ENCODE measurements at places on chromosomes 7 and 10. TPM values are rescaled to one million over a fixed set of nuclear protein-coding genes. Genes with fewer than 3 reads are reported as not detected.
A peak's percentile ranks its signal among the peaks of the same experiment; 100 is the strongest.

Gene PLA2G12B
- total RNA-seq: not detected

GRCh38 chr10:62738916-62739315 is 65.6 kb upstream of the ADO start:
- no peak for DNase-seq

GRCh38 chr7:98297626-98298286 is 16.3 kb downstream of the BRI3 start:
- DNase-seq: no peak

DNA sequence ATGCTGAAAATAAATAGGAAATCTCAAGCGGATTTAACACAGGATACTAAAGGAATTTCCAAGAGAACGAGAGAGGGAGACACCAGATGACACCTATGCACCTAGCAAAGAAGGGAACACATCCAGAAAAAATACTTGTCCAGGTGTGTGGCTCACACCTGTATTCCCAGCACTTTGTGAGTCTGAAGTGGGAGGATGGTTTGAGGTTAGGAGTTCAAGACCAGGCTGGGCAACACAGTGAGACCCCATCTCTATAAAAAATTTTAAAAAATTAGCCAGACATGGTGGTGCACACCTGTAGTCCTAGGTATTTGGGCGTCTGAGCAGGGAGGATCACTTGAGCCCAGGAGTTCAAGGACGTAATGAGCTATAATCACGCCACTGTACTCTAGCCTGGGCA is 11.2 kb upstream of the CAPZA2 start:
- no peak for DNase-seq

GRCh38 chr10:124065382-124066125 is 27.8 kb downstream of the CHST15 start:
- DNase-seq: no peak

- DNase-seq: no peak
Observed at GRCh38 chr7:151010307-151011096, 13.8 kb downstream of the ATG9B start.

Gene TMEM178B
- 49.8 TPM for total RNA-seq

Gene ACBD7
- total RNA-seq: 1.5 TPM

DNA sequence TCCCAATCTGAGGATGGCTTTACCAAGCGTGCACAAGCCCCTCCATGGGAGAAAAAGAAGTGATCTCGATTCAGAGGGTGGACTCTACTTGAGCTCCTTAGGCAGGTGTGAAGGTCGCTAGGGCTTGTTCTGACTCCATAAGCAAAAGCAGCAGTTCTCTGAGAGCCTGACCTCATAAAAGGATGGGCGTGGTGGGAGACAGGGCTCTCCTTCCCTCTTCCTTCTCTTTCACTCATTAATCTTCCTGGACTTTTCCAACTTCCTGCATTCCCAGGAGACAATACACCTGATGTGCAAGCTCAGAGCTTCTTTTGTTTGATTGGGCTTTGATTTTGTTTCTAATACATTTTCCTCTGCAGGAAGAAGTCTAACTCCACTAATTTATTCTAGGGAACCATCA is 22.3 kb upstream of the TMEM72 start:
- DNase-seq: no peak

- DNase-seq: no peak
Observed at GRCh38 chr10:60828489-60828852, 50.2 kb downstream of the CDK1 start.

Gene TAS2R4
- total RNA-seq: 1.0 TPM

Gene ANKRD2
- total RNA-seq: not detected

GRCh38 chr10:74651565-74651964 is 174.8 kb upstream of the KAT6B start:
- no peak for DNase-seq

- DNase-seq: no peak
Observed at GRCh38 chr7:20777377-20778062, 9.2 kb downstream of the SP8 start.

Gene FFAR4
- total RNA-seq: not detected

DNA sequence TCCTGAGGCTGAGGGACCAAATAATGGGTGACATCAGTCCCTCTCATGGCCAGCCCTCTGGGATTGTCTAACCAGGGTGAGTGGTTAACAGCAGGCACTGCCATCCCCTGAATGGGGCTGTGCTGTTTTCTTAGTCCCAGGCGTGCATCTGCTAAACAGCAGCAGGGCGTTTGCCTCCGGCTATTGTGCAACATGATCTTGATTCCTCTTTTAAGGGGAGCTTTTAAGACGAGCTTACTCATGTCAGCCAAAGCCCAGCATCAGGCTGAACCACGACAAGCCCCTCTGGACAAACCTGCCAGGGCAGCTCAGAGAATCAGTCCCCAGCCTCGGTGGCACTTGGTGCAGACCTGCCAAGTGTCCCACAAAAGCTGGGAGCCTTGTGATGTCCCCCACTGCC is 16.2 kb upstream of the IGFBP3 start:
- no peak for DNase-seq

DNA sequence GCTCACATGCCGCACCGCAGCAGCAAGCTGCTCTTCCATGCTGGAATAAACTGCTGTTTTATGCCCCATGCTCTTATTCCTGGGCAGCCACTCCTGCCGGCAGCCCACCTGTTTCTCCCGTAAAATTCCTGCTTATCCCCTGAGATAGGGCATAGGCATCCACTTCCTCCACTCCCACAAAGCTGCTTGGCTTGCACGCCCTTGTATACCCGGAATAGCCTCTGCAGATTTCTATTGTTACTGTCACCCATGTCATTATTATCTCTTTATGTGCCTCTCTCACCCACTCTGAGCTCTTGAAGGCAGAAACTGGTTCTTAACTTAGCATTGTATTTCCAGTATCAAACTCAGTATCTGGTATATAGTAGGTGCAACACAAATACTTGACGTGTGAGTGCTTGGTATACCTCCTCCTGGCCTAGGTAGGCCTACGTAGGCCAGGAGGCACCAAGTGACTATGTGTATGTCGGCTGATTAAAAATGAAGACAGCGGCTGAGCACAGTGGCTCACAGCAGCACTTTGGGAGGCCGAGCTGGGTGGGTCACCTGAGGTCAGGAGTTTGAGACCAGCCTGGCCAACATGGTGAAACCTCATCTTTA is 193.4 kb downstream of the CCDC3 start:
- DNase-seq: no peak

Gene GDF2
- not detected for total RNA-seq

- peak; percentile 39 for DNase-seq
Observed at GRCh38 chr10:21172930-21173801, 276.1 kb upstream of the NEBL start.

GRCh38 chr7:1802899-1803298 is 132.8 kb downstream of the ELFN1 start:
- no peak for DNase-seq

- no peak for DNase-seq
Observed at GRCh38 chr7:25706764-25707163, 445.2 kb upstream of the NFE2L3 start.

Gene KCNIP2
- total RNA-seq: 30.0 TPM

Gene GPR37
- 6.3 TPM for total RNA-seq

DNA sequence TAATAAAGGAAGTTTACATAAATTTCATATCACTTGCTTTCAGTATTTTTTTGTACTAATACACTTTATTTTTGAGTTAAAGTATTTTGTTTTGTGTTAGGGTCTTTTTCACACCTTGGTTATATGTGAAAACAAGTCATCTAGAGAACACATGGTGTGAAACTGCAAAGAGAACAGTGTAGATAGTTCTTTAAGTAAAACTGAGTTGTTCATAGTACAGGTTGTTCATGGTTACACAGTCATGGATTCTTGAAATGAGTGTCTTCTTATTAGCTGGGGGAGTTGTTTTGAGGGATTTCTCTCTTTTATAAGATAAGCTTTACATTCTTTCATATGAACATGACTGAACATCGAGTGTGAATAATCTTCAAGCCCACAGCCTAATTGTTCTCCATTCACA is 244.2 kb downstream of the THSD7A start:
- DNase-seq: no peak

Gene ASB10
- total RNA-seq: not detected

GRCh38 chr10:127945341-127945758 is 38.4 kb downstream of the PTPRE start:
- no peak for DNase-seq

- no peak for DNase-seq
Observed at GRCh38 chr10:33695536-33695935, 361.1 kb upstream of the NRP1 start.

Gene SYNPO2L
- total RNA-seq: 0.42 TPM

DNA sequence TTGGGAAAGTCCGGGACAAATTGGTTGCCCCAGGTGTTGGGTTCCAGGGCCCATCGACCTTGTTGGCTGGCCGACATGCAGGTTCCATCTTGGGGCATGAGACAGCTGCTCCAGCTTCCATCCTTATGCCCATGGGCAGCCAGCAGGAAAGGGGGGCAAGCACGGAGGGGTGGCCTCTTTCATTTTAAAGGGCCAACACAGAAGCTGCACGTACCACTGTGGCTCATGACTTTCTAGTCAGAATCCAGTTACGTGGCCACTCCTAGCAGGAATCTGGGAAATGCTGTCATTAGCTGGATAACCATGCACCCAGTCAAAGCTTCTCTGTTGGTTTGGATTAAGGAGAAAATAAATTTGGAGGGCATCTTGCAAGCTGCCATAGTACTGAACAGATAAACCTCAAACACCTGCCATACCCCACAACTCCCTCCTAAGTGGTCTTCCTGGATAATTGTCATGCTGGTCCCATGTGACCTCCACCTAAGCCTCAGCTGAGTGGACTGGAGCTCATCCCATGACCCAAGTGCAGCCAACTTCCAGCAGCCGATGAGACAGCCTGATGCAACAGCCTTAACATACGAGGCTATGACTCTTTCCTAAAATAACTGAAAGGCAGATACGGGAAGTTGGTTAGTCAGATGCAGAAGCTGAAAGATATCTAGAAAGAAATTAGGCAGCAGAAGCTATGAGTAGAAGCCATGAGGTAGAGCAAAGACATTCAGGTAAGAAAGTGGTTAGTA is 21.4 kb upstream of the GSDME start:
- DNase-seq: no peak

DNA sequence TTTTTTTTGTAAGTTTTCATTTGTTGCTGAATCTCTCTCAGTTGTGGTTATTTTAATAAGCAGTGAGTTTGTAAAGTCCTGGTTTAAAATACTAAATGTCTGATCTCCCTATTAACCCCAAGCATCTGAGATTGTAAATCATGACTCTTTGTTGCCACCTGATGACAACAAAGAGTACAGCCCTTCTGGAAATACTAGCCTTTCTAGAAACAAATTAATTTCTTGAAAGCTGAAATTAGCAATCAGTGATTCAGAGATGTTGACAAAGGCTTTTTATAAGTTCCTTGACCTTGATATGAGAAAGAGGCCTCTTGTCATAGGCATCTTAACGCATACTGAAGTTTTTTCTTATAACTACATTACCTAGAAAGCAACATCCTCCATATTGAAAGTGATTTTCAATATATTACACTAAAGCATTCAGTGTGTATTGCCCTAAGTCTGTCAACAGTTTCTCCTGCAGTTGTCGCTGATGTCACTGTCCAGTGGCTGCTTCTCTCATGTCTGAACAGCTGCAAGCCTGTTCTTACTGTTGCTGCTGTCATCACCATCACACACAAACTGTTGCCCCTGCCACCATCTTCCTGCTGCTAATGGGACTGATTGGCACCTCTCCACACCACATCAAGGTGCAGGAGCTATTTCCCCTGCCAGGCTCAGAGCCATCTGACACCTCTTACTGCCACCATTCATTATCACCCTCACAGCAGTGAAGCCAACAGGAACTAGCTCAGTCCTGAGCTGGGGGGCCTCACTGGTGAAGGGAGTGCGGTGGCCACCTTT is 95.1 kb upstream of the LRGUK start:
- no peak for DNase-seq

DNA sequence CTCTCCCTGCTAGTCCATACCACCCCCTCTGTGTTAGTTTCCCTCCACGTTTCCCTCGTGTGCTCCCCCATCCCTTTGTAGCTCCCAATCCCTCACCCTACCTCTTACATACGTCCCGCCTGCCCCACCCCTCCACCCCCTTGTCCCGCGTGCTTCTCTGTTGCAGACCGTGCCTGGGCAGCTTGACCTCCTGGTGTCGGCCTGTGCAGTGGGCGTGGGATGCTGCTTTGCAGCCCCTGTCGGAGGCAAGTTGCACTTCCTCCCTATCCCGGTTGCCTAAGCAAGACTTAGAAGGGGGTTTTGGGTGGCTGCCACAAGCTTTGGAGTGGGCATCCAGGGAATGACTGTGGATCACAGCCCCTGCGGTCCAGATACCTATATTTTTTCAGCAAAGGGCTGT is 7.7 kb downstream of the CLCN1 start:
- DNase-seq: peak; percentile 53

Gene JAKMIP3
- total RNA-seq: 0.44 TPM

Gene IGF2BP3
- total RNA-seq: 47.0 TPM

DNA sequence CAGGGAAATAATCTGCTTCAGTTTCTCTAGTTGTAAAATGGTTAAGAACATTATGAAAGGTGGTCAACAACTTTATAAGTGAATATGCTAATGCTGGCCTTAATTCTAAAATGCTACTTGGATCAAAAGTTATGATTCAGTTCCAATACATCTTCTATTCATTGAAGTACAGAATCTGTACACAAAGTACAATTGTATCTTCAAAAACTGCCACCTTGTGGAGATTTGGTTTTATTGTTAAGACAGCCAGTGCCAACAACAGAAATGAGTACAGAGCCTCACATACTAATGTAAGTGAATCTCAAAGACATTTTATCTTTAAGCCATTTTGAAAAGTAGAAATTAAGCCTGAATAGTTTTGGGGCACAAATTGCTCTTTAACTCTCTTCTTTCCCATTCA is 194.0 kb downstream of the CFTR start:
- DNase-seq: no peak

Gene SFMBT2
- total RNA-seq: 9.1 TPM

Gene OAT
- total RNA-seq: 49.2 TPM

Measured in glutamatergic neuron (in vitro differentiated cells).